ENCODE measurements at places on chromosomes 3 and 15.

- DNase-seq, result no peak
These were observed 17.1 kb upstream of the EHHADH start for GRCh38 chr3:185270956-185271332.

- no peak for DNase-seq
These were observed 129.1 kb upstream of the TGFBR2 start for GRCh38 chr3:30477149-30477921.

- DNase-seq, result no peak
These were observed 56.8 kb downstream of the LYZL4 start for GRCh38 chr3:42353631-42354030.

DNA sequence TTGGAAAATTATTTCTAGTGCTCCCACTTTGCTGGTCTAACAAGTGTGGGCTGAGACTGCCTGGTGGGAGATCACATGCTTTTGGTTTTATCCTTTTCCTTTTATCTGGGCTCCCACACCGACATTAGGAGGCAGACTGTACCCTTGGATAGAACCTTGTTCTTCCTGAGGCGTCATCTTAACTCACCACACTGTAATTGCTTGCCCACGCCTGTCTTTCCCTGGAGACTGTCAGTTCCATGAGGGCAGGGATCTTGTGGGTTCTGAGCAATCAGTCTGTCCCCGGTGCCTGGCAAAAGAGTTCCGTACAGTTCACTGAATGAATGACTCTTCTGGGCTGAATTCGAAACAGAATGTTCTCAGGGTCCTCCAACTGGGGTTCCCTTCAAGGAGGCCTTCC, 124.6 kb upstream of the ABHD17C start:
- DNase-seq, result no peak

DNA sequence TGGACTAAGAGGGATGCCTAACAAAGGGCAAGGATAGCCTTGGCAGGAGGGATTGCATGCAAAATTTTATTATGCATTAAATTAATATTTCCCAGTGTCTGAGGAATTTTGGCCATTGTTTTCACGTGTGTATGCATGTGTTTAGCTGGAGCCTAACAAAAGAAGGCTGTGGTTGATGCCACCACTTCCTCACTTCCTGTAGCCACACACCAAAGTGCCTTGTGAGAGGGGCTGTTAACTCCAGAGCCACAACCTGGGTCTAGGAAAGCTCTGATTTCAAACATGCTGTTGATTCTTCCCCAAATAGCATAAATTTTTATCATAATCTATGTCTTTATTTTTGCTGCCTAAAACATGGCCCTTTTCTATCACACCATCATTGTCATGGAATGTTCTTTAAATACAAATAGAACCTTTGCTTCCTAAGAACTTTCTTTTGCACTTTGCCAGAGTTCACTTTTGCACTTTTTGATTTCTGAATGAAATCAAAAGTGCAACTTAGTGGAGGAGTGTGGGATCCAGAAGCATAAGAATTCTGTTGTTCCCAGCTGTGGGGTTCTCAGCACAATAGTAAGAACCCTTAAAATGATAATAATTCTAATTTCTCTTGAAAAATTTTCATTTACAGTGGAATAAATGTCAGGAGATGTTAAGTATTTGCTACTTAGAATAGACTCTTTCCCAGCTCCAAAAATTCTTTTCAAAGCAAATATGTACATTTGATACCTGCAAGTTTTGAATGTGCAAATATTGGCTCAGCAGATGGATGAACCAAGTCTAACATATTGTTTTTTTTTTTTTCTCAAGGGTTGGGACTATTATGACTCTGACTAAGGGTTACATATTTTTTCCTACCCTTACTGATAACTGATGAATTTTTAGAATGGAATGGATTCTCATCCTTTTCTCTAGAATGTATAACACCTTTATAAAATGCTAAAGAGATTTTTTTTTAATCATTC, 35.6 kb upstream of the SPTSSB start:
- DNase-seq, result no peak

GRCh38 chr15:41790756-41791546, 16.7 kb downstream of the MAPKBP1 start:
- no peak for DNase-seq

- no peak for DNase-seq
These were observed 20.1 kb upstream of the GLCE start for GRCh38 chr15:69140306-69140705.

DNA sequence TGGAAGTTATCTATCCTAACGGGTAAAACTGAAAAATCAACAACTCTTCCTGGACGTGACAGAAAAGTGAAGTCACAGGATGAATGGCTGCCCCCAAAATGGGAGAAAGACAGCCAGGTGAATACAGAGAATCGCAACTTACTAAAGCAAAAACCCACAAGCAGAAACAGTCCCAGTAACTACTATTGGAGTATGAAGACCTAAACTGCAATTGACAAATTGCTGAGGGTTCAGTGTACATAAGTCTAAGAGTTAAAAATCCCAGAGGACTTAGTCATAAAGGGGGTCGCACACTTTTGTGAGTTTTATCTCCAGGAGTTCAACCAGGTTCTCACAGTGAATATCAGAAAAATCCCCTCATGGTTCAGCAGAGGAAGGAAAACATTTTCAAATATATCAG, 56.8 kb upstream of the IMPG2 start:
- DNase-seq, result no peak

DNA sequence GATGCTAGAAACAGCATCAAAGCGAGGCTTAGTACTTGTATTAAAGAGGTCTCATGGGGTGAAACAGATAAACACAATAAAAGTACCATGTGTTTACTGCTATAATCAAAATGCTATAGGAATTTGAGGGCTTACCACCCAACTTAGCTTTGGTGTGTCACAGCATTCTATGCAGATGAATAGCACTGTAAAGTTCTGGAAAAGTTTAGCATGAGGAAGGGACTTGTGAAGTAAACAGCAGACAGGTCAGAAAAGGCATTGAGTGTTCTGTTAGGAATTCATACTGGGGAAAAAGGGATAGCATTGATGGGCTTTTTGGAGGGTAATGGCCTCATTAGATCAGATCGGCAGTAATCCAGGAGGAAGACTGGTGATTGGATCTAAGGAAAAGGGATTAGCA, 505.3 kb downstream of the NLGN1 start:
- DNase-seq, result no peak

- DNase-seq, result no peak
These were observed 384 bp upstream of the LEKR1 start for GRCh38 chr3:156825795-156826143.

GRCh38 chr3:14496351-14496750, 43.8 kb downstream of the GRIP2 start:
- DNase-seq, result no peak

GRCh38 chr15:80727196-80727595, 32.1 kb downstream of the ABHD17C start:
- DNase-seq, result no peak

DNA sequence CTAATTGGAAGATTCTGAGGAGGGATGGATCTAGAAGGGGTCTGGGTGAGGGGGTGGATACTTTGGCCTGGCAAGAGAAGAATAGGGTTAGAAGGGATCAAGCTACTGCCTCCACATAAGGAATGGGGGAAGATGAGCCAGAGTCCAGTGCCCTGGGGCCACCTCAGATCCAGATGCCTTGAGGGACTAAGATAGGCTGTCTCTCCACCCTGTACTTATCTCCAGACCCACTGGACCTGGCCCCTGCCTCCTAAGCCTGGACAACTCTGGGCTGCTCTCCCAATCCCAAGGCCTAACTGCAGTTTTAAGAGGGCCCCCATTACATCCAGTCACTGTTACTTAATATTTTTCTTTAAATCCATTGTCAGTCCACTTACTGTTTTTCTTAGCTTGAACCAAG, 2.0 kb downstream of the DVL3 start:
- DNase-seq, result no peak

DNA sequence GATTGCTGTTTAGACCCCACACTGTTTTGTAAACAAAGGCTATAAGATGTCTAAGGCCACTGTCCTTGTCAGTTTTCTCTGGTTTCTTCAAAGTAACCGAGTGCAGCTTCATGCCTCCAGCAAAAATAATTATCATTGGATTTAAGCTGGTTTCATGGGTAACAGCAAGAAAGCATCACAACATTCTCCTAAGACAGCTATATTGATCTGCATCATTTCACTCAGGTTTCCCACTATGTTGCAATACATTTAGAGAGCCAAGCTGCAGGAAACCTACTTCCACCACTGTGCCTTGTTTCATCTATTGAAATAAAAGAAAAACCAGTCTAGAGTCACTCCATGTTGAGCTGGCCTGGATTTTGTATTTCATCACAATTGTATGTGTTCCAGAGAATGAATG, 351.4 kb downstream of the OXSM start:
- no peak for DNase-seq

DNA sequence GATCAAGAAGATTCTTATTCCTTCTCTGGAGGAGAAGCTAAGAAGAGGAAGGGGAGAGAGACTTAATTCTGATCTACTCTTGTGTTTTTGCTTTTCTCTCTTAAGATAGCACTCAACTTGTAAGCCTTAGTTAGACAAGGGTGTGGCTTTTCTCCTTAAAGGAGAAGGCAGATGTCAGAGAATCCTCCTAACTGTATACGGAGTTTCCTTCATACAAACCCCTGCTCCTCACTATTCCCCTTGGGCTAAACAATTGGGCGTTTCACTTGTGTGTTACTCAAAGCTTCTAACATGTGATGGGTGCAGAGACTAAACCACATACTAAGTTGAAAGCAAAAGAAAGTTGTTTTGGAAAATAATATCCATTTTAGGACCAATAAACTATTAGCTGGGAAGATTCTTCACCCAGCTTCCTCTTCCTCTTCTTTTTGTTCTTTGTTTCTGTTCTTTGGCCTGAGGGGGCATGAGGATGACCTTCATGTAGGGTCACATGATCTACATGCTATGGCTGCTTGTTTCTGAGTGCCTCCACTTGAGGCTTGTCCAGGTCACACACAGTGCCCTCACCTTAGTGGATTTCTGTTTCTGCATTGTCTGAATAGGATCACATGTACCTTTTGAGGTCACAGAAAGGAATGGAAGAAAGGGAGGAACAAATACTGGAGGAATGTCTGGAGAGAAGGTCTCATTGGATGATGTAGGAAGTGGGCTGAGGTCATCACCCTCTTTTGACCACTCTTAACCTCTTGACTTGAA, 14.6 kb downstream of the SPINK8 start:
- no peak for DNase-seq

- peak; percentile 24 for DNase-seq
These were observed 42.5 kb downstream of the CMTM6 start for GRCh38 chr3:32460031-32460749.

- DNase-seq, result no peak
These were observed 33.4 kb downstream of the SH3BP5 start for GRCh38 chr3:15299036-15299435.

- DNase-seq, result no peak
These were observed 191.3 kb downstream of the UBE3A start for GRCh38 chr15:25247407-25248038.

Measured in stimulated activated CD8-positive, alpha-beta memory T cell treated with anti-CD3 and anti-CD28 coated beads, Interleukin-4, amount 100 ng/mL, for 4 hours (primary cell).